ENCODE measurements at places on chromosomes 7 and 10.

DNA sequence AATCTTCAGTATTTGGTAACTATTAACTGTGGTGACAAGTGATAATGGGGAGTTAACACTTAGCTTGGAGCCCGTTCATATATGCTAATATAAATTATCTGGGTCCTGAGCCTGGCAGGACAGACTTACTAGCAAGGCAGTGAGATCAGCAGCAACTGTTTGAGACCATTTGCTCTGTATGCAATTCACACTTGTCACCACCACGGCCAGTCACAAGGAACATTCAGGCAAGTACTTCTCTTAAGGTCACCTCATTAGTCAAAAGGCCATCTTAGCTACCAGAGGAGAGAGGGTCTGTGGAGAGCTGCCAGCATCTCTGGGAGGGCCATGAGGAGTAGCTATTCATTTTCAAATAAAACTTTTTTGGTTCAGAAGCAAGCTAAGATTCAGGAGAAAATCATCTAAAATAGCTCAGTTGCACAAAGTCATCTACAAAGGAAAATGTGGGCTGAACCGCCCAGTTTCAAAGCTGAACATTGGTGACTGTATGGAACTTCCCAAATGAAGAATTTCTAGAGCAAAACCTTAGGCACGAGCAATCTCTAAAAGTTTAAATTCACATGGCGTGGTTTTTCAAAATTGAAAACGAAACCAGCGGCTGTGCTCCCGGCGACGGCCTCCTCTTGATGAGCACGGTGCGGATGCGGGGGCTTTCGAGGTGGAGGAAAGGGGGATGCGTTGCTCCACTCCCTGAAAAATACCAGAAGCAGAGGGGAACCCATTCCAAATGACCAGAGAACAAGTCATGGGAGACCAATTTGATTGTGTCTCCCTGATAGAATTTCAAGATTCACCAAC lies 233.5 kb upstream of the MGMT start:
- DNase-seq, result no peak
- H3K4me1 ChIP-seq, result peaks cover 26% of the 10 kb centered on the region
- no peaks in the 10 kb centered on the region for H3K36me3 ChIP-seq
- H3K4me3 ChIP-seq, result no peak overlapping the region
- H3K27me3 ChIP-seq, result no peaks in the 10 kb centered on the region
- peak overlapping the region; percentile 45 for H3K27ac ChIP-seq

- no peaks in the 10 kb centered on the region for H3K4me1 ChIP-seq
- DNase-seq, result no peak
- H3K4me3 ChIP-seq, result no peak overlapping the region
- no peaks in the 10 kb centered on the region for H3K36me3 ChIP-seq
Measured at GRCh38 chr10:26441491-26442214, 3.5 kb downstream of the APBB1IP start.

GRCh38 chr7:28310460-28310848 lies 101.9 kb upstream of the CREB5 start:
- no peak overlapping the region for H3K27ac ChIP-seq
- peaks cover 18% of the 10 kb centered on the region for H3K4me1 ChIP-seq
- H3K27me3 ChIP-seq, result peaks cover 9% of the 10 kb centered on the region
- H3K36me3 ChIP-seq, result no peaks in the 10 kb centered on the region

GRCh38 chr7:139838876-139839275 lies 9.8 kb downstream of the TBXAS1 start:
- no peak for DNase-seq
- H3K4me3 ChIP-seq, result no peak overlapping the region
- peaks cover 20% of the 10 kb centered on the region for H3K4me1 ChIP-seq
- H3K27ac ChIP-seq, result no peak overlapping the region
- H3K36me3 ChIP-seq, result peaks cover 12% of the 10 kb centered on the region

- peak; percentile 15 for DNase-seq
- no peak overlapping the region for H3K4me3 ChIP-seq
- no peaks in the 10 kb centered on the region for H3K36me3 ChIP-seq
- no peak overlapping the region for H3K27ac ChIP-seq
- H3K4me1 ChIP-seq, result peaks cover 55% of the 10 kb centered on the region
- peaks cover 9% of the 10 kb centered on the region for H3K27me3 ChIP-seq
Measured at GRCh38 chr7:30159698-30160143, 24.9 kb downstream of the MTURN start.

- DNase-seq, result peak; percentile 74
- peaks cover 69% of the 10 kb centered on the region for H3K27me3 ChIP-seq
- no peak overlapping the region for H3K27ac ChIP-seq
Measured at GRCh38 chr10:91162495-91163268, 57.8 kb upstream of the PCGF5 start.

DNA sequence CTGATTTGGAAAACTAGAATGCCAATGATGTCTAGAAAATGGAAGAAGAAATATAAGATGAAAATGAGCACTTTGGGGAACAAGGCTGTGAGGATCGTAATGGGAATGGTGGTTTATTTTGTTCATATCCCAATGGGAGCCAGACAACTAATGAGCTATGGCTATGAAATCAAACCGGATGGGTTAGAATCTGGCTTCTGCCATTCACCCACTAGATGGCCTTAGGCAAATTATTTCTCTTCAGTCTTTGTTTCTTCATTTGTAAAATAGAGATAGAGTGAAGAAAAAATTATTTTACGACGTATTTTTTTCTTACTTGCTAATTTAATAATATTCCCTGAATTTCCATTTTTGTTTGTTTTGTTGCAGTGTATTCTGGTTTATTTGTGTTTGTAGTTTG lies 572.1 kb upstream of the IGFBP3 start:
- DNase-seq, result no peak
- H3K36me3 ChIP-seq, result peaks cover 14% of the 10 kb centered on the region
- no peak overlapping the region for H3K4me3 ChIP-seq

- peaks cover 14% of the 10 kb centered on the region for H3K27me3 ChIP-seq
- H3K4me1 ChIP-seq, result peaks cover 45% of the 10 kb centered on the region
- H3K27ac ChIP-seq, result no peak overlapping the region
- no peaks in the 10 kb centered on the region for H3K36me3 ChIP-seq
- no peak for DNase-seq
- no peak overlapping the region for H3K4me3 ChIP-seq
Measured at GRCh38 chr10:130559547-130559880, 423.3 kb downstream of the GLRX3 start.

DNA sequence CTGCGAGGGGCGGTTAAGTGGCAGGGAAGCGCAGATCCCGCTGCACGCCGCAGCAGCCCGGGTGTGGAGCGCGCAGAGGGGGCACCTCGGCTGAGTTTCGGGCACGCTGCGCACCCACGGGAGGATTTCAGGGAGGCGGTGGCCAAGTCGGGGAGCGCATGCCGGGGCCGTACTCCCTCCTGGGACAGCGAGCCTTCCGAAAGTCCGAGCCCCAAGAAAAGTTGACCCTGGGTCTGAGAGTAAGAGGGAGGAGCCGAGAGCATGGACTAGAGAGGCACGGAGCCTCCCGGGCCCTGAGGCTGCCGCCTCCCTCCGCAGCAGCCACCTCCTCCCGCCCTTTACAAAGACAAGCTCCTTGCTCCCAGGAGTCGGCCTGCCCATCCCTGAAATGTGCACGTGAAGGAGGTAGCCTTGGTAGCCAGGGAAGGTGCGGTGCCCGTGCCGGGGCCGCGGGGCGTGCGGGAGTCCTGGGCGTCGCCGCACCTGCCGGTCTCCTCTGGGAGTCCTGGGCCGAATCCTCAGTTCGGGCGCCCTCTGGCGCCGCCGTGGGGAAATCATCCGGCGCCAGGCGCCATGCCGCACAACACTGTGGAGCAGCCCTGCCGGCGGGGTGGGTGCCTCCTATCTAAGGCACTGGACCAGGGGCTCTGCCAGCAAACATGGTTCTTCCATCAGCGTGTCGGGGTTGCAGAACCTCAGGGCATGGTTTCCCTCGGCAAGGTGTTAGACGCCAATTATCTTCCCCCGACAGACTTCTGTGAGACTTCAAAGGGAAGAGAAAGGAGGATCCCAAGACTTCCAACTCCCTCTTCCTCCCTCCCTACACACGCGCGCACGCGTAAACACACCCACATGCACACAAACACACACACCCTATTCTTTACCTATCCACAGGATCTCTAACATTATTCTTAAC lies 104.0 kb downstream of the TRIL start:
- H3K4me1 ChIP-seq, result peaks cover 48% of the 10 kb centered on the region
- H3K4me3 ChIP-seq, result peak overlapping the region; percentile 81
- H3K27me3 ChIP-seq, result peaks cover 15% of the 10 kb centered on the region
- H3K36me3 ChIP-seq, result no peaks in the 10 kb centered on the region
- DNase-seq, result peak; percentile 85
- no peak overlapping the region for H3K27ac ChIP-seq

DNA sequence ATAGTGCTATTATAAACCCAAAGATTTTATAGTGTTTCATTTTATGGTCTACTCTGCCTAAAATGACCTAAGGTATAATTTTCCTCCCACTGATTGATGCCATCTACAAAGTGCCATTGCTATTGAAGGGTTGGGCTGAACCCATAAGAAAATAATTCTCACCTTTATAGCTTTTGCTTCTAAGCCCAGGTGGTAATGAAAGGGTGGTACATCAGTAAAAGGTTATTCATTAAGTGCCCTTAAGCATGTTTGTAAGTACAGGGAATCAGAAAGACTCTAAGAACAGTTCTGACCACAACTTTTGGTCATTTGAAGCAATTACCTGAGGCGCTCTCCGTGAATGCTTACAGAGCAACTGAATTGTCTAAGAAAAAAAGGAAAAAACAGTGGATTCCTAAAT lies 1247.3 kb downstream of the NXPH1 start:
- no peaks in the 10 kb centered on the region for H3K4me1 ChIP-seq
- no peaks in the 10 kb centered on the region for H3K27me3 ChIP-seq
- H3K36me3 ChIP-seq, result no peaks in the 10 kb centered on the region
- DNase-seq, result no peak
- H3K27ac ChIP-seq, result no peak overlapping the region
- no peak overlapping the region for H3K4me3 ChIP-seq

DNA sequence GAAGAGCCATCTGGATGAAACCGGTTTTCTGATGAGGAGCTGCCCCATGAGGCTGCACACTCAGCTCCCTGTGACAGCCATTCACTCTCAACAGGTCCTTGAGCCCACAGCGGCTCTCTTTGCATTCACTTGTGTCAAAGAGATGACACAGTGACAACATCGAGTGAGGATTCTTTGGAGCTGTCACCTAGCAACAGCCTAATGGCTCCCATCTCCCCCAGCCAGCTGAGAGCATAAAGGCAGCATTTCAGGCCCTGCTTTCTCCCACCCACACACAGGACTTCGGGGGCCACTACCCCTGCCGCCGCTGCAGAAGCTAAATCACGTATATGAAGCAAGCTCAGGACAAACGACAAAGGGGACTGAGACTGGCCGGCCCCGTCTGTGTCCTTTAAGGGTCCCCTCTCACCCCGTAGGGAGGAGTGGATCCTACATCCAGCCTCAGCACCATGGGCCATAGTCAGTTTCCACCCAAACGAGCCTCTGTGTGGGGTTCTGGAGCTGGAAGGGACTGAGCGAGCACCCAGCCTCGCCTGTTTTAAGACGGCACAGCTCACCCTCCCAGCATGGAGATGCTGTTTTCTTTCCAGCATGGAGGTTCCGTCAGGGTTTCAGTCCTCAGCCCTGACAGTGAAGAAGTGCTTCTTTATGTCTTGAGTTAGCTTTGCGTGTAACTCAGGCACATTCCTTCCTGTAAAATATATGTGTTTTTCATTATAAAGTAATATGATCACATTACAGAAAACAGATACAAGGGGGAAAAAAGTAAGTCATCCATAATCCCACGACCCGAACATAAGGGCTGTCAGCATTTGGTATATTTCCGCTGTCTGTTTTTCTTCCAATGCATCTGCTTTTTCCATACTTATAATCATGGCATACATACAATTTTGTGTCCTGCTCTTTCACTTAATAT lies 4.9 kb downstream of the CPA4 start:
- peak overlapping the region; percentile 6 for H3K4me3 ChIP-seq
- no peaks in the 10 kb centered on the region for H3K36me3 ChIP-seq
- peaks cover 7% of the 10 kb centered on the region for H3K27me3 ChIP-seq
- peaks cover 68% of the 10 kb centered on the region for H3K4me1 ChIP-seq

GRCh38 chr7:360454-361100 lies 70.6 kb downstream of the FOXL3 start:
- H3K36me3 ChIP-seq, result no peaks in the 10 kb centered on the region
- H3K27me3 ChIP-seq, result peaks cover 44% of the 10 kb centered on the region
- peaks cover 49% of the 10 kb centered on the region for H3K4me1 ChIP-seq
- no peak overlapping the region for H3K27ac ChIP-seq
- peak; percentile 6 for DNase-seq

DNA sequence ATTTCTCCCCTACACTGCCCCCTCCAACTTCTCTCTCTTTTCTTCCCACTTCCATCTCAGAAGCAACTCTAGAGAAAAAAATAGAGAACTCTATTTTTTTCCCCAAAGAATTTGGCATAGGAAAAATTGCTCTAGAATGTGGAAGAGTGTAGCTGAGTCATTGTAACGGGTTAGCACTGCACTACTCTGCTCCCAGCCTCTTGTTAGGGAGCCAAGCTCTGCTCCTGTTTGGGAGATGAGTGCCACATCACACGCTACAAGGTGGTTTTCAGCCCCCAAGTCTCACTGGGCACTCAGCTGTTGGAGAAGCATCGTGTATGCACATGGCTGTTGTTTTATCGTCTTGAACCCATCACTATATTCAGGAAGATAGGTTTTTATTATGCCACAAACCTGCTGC lies 136.4 kb downstream of the BMPER start:
- H3K4me1 ChIP-seq, result peaks cover 19% of the 10 kb centered on the region
- H3K27ac ChIP-seq, result no peak overlapping the region
- H3K27me3 ChIP-seq, result peaks cover 5% of the 10 kb centered on the region

DNA sequence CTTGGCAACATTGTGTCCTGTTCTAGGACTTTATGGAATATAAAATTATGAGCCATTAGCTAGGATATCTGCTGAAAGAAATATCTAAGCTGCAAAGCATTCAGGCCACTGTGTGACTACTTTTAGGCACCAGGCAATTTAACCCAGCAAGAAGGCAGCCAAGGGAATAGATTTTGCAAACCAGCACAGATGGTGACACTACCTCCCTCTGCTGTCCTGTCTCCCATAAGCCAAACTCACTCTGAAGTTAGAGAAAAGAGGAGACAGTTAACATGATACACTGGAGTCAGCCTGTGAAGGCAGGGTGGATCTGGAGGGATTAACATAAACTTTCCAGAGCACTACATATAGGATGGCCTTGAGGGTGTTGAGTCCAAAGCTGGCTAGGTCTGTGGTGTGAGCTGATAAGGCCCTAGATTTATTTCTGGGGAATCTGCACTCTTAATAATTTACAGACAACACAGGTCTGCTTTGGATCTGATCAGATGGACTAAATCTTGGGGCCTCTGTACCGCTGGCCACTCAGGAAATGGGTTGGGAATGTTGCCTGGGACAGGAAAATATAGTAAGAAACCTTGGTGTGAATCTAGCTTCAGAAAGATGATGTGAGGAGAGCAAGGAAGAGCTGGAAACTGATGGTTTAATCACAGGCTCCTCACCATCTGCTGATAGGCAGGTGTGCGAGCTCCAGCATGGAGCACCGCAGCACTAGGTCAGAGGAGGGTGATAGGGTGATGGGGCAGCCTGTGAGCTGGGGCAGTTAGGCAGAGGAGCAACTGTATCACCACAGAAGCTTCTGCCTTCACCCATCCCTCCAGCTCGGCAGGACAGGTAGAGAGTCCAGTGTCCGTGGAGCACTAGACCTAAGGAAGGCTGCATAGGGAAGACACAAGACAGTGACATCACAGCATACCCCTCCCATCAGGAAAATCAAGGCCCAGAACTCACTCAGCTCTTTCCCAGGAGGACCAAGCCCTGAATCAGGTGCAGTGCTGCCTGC lies 229.9 kb upstream of the PRSS1 start:
- H3K36me3 ChIP-seq, result no peaks in the 10 kb centered on the region
- no peak overlapping the region for H3K4me3 ChIP-seq
- DNase-seq, result no peak
- no peak overlapping the region for H3K27ac ChIP-seq
- no peaks in the 10 kb centered on the region for H3K27me3 ChIP-seq
- H3K4me1 ChIP-seq, result peaks cover 22% of the 10 kb centered on the region
